ENCODE measurements at places on chromosomes 7 and 10.

DNA sequence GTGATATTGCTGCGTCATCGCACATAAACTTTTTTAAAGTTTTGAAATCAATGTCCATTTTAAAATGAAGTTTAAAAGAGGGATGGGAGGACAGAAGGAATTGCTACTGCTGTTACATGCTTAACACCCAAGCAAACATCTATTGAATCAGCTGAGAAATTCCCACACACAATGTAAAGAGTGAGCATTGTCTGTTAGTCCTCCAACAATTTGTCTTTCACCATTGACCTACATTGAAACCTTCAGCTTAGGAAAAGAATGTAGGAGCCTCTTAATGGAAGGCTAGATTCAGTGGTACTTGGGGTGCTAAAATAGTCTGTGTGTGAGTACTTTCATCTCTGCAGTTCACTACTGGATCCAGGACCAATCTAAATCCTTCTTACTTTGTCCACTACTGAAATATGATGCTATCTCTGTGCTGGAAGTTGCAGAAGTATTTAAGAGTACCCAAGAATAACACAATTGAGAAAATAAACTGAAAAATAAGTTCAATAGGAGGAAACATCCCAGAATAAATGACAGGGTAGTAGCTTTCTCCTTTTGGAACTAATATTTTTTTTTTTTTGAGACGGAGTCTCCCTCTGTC lies 23.8 kb upstream of the FBXW4 start:
- DNase-seq, result no peak

GRCh38 chr10:77165445-77166208 lies 472.0 kb downstream of the KCNMA1 start:
- peak; percentile 43 for DNase-seq

GRCh38 chr7:115953592-115954255 lies 76.8 kb downstream of the TFEC start:
- DNase-seq, result no peak

DNA sequence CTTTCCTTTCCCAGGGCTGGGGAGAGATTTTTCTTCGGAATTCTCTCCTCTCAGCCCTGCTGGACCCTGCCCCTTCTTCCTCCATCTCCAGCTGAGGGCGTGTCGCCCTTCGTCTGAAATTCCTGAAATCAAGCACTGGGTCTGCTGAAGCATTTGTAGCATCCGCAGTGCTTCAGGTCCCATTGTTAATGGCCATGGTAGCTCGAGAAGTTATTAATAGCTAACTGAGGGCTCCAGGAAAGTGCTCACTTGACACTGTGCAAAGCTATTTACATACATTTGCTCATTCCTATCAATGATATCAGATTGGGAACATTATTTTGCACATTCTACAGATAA lies 515 bp downstream of the FAM149B1 start:
- DNase-seq, result no peak

GRCh38 chr7:106392144-106392543 lies 107.4 kb upstream of the NAMPT start:
- no peak for DNase-seq

DNA sequence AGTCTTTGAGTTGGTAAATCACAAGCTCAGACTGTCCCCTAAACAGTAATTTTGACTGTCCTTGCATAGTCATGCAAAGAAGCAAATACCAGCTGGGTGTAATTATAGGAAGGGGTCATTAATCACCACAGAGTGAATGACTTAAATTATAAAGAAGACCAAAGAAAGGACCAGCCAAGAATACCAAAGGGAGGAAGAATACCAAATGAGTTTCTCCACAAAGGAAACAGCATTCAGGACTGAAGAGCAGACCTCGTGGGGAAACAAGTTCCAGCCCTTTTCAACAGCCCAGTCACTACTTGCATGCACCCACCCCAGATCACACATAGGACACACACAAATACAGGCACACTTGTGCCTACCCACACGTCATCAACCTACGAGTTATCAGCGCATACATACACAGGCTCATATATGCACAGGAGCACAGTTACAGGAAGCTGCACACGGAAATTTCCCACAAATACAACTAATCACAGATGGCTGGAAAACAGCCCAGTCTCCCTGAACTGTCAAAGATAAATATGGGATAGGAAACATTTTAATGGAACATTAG lies 77.6 kb downstream of the DENND2A start:
- no peak for DNase-seq

GRCh38 chr7:117755136-117755535 lies 118.1 kb downstream of the CTTNBP2 start:
- DNase-seq, result no peak

GRCh38 chr10:79292891-79293746 lies 54.1 kb upstream of the PPIF start:
- DNase-seq, result peak; percentile 59

DNA sequence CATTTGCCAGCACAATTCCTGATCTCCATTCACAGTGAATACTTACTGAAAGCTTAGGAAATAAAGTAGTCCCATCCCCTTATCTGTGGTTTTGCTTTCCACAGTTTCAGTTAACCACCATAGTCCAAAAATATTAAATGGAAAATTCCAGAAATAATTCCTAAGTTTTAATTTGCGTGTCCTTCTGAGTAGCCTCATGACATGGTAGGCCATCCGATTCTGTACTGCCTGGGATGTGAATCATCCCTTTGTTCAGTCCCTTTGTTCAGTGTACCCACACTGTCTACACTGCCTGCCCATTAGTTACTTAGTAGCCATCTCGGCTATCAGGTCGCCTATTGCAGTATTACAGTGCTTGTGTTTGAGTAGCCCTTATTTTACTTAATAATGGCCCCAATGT lies 14.2 kb downstream of the RAB11FIP2 start:
- no peak for DNase-seq

GRCh38 chr10:70186090-70186489 lies 15.8 kb upstream of the SAR1A start:
- no peak for DNase-seq

DNA sequence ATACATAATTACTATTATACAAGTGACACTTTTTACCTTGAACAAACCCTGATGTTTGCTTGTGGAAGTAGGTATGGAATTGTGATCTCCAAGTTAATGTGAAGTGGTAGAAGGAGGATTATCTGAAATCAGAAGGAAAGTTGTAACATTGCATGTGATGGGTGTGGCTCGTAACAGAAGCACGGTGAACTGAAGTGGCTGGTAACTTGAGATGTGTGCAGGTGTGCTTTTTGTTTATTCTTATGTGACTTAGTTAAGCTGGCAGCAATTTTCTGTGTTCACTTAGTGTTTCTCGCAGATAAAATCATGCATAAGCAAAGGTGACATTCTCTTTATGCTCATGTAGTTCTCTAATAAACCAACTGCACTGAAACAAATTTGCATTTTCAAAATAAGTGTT lies 82.3 kb downstream of the ZEB1 start:
- no peak for DNase-seq

DNA sequence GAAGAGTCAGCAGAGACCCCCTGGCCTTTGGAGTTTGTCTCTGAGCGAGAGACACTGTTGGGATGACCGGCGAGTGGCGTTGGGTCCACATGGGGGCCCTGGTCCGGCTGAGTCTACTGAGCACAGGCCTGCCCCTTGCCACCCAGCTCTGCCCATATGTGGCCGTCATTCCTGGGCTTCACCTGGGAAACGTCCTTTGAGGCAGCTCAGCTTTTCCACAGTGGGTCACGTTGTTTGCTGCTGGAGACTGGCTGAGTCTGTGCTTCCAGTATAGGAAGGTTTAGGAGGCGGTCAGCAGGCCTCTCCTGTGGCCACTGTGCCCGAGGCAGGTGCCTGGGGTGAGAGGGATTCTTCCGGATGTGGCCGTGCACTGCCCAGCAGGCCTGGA lies 17.1 kb downstream of the ADAM8 start:
- no peak for DNase-seq

DNA sequence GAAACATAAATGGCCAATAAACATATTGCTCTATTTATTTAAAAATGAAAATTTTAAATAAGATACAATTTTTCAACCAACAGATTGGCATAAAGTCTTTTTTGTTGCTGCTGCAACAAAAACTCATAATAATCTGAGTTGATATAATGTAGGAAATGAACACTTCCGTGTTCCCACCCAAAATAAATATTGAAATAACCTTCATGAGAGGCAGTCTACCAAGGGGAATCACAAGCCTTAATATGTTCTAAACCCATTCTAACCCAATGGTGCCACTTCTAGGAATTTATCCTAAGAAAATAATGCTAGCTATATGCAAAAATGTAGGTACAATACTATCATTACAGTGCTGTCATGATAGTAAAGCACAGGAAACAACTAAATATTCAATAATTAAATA lies 39.1 kb downstream of the SLC25A13 start:
- no peak for DNase-seq

DNA sequence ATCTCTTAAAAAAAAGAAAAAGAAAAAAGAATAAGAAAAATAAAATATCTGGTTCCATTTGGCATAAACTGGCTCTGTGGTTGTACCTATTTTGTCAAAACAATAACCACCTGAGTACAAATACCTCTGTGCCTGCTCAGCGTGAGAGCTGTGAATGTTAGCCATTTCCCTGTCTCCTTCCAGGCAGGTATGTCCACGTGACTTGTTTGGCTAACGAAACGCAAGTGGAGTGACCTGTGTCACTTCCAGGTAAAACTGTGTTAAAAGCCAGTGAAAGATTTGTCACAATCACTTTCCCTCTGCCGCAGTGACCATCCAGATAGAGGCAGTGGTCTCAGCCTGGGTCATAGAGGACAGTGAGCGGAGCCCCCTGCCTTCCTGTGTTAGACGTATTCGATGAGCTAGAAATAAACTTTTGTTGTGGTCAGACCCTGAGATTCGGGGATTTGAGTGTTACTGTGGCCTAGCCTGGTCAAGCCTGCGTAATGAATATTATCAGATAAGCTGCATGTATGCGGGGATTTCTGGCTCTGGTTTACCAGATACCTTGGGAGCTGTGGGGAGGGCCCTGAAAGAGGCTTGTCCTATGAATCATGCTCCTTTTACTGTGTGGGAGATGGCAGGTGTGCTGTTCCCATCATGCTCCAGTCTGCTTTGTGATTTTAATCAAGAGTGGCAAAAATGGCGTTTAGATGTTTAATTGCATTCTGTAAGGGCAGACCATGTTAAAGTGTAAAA lies 3.8 kb downstream of the PTER start:
- peak; percentile 15 for DNase-seq

DNA sequence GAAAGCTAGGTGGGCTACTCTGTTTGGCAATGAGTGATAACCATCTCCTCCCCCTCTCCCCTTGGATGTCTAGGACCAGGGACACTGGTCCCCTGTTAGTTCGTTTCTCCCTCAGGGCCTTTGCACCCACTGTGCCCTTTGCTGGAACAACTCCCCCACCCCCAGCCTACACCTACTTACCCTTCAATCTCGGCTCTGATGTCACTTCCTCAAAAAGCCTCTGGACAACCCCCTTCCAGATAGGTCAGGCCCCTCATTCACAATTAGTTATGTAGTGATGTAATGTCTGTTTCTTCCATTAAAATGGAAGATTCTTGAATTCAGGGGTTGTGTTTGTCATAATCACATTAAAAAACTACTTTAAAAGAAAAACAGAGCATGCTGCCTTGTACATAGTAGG lies 152.9 kb downstream of the SNX10 start:
- no peak for DNase-seq

DNA sequence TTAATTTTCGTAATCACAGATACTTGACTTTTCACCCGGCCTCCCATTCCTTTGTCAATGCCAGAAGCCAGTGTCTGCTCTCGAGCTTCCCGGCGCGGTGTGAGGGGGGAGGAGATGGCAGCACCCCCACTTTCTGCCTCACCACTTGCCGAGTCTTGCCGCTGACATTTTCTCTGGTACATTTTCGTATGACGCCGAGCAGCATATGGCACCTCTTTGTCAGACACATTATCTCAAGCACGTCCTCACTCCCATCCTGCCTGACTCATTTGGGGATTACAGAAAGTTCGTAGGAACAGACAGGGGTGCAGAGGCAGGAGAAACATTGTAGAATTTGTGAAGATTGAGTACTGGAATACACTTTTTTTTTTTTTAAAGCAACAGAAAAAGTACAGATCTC lies 60.8 kb upstream of the SORCS3 start:
- no peak for DNase-seq

DNA sequence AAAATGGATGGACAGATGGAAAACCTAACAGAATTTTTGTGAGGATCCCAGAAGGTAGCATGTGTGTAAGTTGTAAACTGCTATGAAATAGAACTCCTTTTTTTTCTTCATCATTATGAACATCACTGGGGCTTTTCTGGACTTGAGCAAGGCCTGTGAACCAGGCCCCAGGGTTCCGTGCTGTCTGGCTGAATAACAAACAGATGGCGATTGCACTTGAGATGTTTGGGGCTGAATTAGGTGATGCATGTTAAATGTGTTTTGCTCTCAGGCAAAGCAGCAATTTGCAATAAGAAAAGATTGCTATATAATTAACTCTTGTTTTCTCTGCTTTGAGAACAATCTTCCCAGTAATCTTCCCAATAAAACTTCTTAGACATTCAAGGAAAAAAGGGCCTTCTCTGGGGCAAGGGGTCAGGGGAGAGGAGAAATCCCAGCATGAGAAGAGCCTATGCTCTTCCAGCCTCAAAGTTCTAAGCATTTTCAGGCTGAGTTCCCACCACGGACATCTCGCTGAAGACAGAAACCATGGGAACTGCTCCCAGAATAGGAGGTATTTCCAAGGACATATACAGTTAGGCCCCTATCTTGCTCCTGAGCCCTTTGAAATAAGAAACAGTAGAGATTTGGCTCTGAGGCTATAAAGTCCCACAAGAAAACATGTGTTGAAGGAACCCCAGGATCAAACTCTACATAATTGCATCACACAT lies 98.7 kb downstream of the ITIH5 start:
- no peak for DNase-seq

DNA sequence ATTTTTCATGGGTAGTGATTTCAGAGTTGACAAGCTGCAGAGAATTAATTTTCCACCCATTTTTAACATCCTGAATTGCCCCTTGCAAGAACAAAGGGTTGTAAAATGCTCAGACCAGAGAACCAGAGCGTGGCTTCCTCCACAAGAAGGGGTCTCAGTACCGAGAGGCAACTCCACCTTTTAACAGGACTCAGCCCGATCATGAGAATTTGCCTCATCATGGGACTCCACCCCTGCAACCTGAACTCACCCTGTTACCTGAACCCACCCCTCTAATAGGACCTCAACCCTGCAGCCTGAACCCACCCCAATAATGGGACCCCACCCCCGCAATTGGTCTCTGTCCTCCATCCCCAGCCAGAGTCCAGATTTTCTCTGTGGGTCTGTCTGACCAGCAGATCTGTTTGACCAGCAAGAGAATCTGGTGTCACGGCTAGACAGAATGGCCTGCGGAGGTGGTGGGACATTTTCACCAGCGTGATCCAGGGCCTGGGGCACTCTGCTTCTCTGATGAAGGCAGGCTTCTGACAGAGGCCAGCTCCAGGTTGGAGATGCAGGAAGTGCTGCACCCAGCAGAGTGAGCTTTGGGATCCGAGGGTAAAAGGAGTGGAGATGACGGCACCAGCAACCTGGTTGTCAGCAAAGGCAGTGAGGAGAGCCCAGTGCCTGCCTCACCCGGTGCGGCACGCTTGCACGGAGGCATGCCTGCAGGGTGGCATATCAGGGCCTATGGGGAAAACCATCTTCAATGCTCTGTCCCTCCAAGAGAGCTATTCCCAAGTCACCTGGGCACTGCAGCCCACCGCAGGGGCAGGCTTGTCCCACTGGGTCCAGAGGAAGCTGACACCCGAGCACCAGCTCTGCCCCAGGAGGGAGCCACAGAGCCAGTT lies 136.6 kb downstream of the TCERG1L start:
- no peak for DNase-seq

- DNase-seq, result no peak
Measured at GRCh38 chr10:28849821-28850220, 172.5 kb downstream of the BAMBI start.
